ENCODE measurements at places on chromosomes 5 and 9.

- no peak for DNase-seq
Observed at GRCh38 chr9:127703289-127703946, 3.4 kb upstream of the CFAP157 start.

DNA sequence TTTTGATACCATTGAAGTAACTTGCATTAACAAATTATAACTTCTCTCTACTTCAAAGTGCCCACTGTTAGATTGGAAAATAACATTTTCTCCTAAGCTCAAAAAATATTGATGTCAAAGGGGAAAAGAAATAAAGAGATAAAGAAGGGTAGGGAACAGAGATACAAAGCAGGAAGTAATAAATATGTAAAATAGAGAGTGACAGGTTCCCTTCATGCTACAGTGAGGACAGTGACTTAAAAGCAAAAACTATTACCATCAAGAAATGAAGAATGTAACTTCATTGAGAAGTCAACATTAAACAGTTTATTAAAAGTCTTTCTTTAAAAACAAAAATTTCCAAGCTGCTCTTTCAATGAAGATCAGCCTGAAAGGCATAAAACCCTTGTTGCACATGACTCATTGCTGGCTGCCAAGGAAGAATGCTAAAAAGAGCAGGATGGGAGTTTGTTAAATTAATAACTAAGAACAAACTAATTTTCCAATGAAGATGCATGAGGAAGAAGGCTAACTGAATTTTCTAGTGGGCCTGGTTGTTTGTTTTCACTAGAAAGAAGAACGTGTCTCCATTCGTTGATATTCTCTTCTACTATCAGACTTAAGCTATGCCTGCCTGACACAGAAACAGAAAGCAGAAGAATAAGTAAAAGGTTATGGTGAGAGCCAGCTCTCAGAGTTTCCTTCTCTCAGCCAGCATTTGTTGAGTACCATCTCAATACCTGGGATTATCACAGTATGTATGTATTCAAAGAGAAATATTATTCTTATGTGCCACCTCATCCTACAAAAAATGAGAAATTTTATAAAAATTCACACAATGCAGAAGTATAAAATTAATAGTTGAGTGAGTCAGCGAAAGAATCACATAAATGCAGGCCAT, 197.8 kb upstream of the NREP start:
- DNase-seq, result no peak

- no peak for DNase-seq
Observed at GRCh38 chr9:110922145-110922544, 116.1 kb downstream of the LPAR1 start.

DNA sequence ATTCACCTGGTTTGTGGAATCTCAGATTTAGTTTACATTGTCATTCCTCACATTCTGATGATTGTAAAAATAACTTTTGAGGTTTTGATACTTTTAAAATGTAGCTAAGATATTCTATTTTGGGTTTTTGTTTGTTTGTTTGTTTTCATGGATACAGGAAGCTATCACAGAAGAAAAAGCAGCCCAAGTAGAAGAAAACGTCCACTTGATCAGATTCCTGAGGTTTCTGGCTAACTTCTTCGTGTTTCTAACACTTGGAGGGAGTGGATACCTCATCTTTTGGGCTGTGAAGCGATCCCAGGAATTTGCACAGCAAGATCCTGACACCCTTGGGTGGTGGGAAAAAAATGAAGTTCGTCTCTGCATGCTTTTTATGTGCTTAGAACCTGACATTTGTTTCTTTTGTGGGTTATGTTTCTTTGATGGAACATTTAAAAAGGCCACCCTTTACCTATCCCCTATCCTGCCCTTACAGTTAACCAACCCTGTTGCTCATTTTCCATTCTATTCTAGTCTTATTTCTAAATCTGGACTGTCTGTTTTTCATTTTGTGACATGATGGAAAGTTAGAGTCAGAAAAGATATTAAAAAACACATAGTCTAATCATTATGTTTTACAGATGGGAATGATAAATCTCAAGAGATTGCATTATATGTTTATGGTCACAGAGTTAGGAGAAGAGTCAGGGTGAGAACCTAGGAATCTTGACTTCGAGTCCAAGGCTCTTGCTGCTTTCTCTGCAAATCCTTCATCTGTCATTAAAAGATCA, 163.7 kb downstream of the ALDH1A1 start:
- no peak for DNase-seq

GRCh38 chr5:34930462-34930844, 1.1 kb downstream of the DNAJC21 start:
- no peak for DNase-seq

DNA sequence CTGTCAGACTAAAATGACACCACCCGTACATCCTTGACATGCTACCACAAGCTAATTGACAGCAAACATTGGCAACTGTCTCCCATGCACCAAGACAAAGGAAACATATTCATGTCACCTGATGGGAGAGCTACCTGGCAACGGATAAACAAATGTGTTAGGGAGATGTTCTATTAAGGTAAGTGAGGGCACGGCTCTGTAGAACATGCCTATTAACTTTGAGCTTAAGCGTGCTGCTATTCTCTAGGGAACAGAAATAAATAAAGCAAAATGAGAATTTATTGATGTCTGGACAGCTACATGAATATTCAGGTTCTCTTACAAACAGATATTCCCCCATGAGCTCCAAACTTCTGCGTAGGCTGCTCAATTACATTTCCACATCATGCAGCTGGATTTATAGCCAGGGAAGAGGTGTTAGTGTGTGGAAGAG, 361.4 kb upstream of the RFX3 start:
- DNase-seq, result no peak

DNA sequence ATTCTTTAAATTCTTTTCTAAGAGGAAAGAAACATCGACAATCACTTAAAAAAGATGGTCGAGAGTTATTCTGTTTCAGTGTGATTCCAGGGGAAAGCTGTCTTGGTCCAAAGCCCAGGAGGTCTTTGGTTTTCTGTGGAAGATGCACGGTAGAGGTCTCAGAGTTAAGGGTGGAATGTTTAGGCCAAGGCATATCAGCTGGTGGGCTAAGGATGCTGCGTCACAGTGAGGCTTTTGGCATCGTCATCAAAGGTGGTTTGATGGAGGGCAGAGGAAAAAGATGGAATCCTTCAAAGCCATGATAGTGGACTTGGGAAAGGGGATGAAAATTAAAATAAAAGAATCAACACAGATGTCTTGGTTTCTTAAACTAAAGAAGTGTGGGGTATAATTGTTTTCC, 137.3 kb upstream of the ANKH start:
- DNase-seq, result no peak

- DNase-seq, result no peak
Observed at GRCh38 chr5:63233361-63233760, 654.7 kb downstream of the LRRC70 start.

DNA sequence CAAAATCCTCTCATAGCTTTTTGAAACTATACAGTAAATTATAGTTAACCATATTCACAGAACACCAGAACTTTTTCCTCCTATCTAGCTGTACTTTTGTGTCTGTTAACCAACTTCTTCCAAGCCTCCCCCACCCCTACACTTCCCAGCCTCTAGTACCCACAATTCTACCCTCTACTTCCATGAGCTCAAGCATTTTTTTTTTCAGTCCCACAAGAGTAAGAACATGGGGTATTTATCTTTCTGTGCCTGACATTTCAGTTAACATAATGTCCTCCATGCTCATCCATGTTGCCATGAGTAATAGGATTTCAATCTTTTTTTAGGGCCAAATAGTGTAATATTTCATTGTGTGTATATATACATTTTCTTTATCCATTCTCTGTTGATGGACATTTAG, 128.3 kb upstream of the MAN2A1 start:
- DNase-seq, result no peak

GRCh38 chr5:180908998-180909731, 10.2 kb downstream of the BTNL8 start:
- DNase-seq, result no peak

- DNase-seq, result no peak
Observed at GRCh38 chr5:136032564-136032963, 3.8 kb downstream of the TGFBI start.

DNA sequence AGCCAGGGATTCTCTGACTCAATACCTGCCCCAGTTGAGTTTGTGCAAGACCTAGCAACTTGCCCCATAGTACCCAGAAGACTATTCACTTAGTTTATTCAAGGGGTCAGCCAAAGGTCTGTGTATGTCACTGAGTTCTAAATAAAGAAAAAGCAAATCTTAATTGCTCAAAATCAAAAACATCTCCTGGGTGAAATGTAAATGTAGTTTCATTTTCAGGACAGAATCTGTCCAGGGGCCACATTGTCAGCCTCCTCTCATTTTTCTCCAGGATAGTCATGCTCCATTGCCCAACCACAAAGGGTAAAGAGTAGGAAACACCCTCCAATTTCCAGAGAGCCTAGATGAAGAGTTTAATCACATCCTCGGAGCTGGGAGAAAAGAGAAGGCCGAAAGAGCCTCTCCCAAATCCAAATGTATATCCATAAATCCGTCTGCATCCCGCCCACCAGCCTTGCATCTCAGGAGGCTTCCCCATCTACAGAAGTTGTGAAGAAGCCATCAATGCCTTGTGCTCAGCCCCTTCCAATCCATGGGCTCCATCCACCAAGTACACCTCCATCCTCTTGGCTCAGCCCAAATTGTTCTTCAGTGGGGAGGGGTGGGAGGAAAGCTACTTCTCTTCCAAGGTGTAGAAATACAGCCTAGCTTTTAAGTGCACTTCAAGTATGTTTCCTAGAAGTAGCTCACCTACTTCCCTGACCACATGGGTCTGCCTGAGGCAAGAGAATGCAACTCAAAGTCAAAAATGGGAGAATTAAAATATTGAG, 26.9 kb downstream of the ADAM19 start:
- DNase-seq, result no peak

DNA sequence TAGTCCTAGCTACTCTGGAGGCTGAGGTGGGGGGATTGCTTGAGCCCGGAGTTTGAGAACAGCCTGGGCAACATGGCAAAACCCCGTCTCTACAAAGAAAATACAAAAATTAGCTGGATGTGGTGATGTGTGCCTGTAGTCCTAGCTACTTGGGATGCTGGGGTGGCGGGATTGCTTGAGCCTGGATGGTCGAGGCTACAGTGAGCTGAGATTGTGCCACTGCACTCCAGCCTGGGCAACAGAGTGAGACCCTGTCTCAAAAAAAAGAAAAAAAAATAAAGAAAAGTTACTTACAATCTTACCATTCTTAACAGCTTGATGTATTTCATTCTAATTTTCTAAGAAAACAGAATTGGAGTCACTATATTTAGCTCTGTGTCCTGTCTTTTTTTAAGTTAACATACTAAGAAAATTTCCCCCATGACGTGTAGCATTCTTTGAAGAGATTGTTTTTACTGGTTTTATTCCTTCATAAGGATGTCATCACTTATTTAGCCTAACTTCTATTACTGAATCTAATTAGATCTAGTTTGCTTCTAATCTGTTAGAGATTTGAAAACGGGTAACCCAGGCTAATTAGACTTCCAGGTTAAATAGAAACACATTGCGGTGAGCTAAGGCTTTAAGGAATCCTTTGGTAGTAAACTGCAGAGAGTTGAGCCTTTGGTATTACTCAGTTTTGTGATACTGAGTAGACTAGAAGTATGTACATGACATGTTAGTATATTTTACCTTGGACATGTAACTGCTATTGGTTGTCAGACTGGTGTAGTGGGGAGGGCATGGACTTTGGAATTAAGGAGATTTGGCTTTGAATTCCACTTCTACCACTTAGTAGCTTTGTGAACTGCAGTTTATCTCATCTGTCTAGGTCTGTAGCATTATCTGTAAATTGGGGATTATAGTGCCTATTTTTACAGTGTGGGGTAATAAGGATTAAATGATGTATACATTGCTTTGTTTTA, 24.0 kb downstream of the HSPA4 start:
- no peak for DNase-seq

- no peak for DNase-seq
Observed at GRCh38 chr5:54458221-54458620, 2.7 kb downstream of the HSPB3 start.

- no peak for DNase-seq
Observed at GRCh38 chr9:5839572-5839902, 6.6 kb upstream of the ERMP1 start.

DNA sequence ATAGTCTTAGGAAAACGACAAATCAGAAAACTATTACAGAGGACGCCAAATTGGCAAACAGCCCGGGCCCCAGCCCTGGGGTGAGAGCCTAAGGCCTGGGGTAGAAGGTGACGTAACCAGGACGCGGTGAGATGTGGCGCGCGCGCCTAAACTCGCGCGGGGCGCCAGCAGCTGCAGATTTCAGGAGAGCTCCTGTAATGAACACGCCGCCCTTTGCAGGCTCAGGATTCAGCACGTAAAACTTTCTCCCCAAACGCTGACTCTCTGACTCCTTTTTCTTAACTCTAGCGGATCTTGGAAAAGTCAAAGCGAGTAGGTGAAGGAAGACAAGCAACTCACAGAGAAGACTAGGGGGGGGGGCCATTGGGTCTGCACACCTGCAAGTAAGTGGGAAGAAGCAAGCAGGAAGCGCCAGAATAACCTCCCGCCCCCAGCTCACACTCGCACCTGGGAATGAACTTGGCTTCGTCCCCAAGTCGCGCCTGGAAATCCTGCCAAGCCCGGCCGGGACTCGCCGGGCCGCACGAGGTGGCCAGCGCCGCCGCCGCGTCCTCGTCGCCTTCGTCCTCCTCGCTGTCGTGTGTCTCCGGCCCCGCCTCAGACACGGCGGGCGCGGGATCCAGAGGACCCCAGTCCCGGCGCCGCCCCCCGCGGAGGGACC, 822 bp downstream of the RASEF start:
- no peak for DNase-seq

DNA sequence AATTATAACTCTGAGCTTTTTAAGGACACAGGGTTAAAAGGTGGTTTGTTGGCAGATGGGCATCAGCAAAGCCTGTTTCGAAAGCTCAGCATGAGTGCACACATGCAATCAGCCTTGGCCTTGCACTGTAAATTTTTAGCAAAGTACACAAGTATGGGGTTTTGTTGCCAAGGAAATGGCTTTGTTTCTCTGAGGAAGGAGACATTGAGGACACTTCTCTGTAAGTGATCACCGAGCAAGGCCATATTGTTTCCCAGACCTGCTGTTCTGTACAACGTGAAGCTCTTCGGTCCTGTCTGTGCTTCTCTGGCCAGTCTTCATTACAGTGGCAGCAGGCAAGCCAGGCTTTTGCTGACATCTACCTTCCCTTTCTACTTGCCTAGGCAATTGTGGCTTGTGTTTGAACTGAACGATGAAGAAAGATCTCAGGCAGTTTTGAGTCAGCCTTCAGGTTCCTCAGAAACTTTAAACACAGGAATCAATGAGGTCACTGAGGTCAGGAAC, 27.9 kb upstream of the GLRX start:
- no peak for DNase-seq

GRCh38 chr5:124810396-124811006, 64.1 kb upstream of the ZNF608 start:
- DNase-seq, result no peak

Data from cortex of kidney (tissue), 1 donor.